ENCODE measurements at places on chromosomes 16 and 17.
A peak's percentile ranks its signal among the peaks of the same experiment; 100 is the strongest.

DNA sequence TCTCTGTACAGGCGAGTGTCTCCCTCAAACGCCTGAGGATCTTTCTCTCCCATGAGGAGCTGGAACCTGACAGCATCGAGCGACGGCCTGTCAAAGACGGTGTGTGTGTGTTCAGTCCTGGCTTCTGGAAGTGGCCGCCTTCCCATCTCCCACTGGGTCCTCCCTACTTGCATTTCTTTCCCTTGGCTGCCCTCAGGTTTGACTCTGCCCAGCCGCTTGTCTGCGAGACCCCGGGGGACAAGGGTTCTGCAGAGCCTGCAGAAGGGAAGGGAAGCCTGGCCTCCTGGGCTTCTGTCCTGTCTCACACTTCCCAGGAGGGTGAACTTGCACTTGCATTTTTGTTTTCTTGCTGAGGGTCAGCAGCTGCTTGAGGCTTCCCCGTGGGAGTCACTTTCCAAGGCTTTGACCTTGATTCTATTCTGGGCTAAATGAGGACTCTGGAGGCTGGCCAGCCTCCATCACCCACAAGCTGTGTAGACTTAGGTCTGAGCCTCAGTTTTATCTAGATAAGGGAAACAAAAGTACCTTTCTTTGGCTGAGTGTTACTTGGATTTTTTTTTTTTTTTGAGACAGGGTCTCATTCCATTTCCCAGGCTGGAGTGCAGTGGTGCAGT, 122.3 kb downstream of the ABCC1 start:
- DNase-seq: peak; percentile 52

DNA sequence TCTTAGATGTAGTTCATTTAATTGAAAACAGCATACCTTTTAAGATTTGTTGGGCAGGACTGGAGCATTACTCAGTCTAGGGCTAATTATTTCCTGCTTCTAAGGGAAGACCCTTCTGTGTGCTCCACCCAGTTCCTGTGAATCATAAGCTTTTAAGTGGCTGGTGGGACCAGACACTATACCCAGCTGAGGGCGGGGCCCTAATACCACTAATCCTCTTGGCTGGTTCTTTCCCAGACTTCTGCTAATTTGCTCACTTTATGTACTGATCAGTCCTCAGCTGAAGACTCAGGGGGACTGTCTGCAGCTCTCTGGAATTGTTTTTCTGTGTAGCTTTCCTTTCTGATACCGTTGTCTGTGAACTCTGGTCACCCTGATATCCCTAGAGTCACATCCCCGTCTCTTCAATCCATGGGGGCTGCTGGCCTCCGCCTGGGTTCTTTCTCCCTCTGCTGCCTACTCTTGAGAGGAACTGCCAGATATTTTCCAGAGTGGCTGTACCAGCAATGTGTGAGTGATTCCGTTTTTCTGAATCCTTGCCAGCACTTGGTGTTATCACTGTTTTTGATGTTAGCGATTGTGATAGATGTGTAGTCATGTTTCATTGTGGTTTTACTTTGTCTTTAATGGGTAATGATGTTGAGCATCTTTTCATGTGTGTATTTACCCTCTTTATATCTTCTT, 35.1 kb downstream of the MFSD11 start:
- peak; percentile 99 for DNase-seq

GRCh38 chr16:55613613-55614335, 42.0 kb upstream of the SLC6A2 start:
- no peak for DNase-seq

GRCh38 chr17:61209106-61209439, 190.6 kb upstream of the TBX2 start:
- no peak for DNase-seq

GRCh38 chr16:79421126-79421525, 179.4 kb downstream of the MAF start:
- DNase-seq: no peak

GRCh38 chr16:73735018-73735417, 561.6 kb upstream of the PSMD7 start:
- DNase-seq: peak; percentile 65

All from retinal pigment epithelial cell (primary cell).